ENCODE measurements at places on chromosomes 3 and 15. TPM values are rescaled to one million over a fixed set of nuclear protein-coding genes. Genes with fewer than 3 reads are reported as not detected.

Gene C2CD4A
- total RNA-seq: 0.11 TPM

Gene ADPRH
- 4.7 TPM for total RNA-seq

Gene RPSA
- 2,722 TPM for total RNA-seq

Gene CYP8B1
- total RNA-seq: not detected

Gene AQP9
- 0.12 TPM for total RNA-seq

Gene VPS18
- total RNA-seq: 39.5 TPM

DNA sequence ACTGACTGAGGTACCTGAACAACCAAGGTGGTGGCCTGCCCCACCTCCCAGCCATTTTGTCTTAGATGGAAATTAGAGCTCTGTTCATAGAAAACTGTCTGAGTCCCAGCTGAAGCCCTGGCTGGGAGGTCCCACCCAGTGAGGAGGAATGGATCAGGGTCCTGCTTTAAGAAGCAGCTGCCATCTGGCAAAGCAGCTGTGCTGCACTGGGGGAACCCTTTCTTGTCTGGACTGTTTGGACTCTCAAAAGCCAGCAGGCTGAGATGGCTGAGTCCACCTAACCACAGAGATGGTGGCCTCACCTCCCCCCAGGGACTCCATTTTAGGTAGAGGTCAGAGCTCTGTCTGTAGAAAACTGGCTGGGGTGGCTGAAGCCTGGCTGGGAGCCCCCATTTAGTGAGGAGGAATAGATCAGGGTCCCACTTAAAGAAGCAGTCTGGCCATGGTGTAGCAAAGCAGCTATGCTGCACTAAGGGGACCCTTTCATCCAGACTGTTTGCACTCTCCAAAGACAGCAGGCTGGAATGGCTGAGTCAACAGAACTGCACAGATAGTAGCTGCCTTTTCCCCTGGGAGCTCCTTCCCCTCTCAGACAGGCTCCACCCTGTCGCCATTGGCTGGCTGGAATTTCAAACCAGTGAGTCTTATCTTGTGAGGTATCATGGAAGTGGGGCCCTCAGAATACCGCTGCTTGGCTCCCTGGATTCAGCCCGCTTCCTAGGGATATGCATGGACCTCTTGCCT, 116.9 kb downstream of the EPHA6 start:
- no peaks in the 10 kb centered on the region for H3K36me3 ChIP-seq
- no peak overlapping the region for H3K27ac ChIP-seq
- no peaks in the 10 kb centered on the region for H3K4me1 ChIP-seq
- H3K4me3 ChIP-seq: no peak overlapping the region
- no peak for DNase-seq

- H3K4me1 ChIP-seq: peaks cover 80% of the 10 kb centered on the region
- no peaks in the 10 kb centered on the region for H3K36me3 ChIP-seq
- H3K4me3 ChIP-seq: no peak overlapping the region
- peak overlapping the region; percentile 93 for H3K27ac ChIP-seq
- H3K27me3 ChIP-seq: no peaks in the 10 kb centered on the region
Measured at GRCh38 chr15:63497642-63498467, 6.5 kb upstream of the USP3 start.

GRCh38 chr3:156180077-156180476, 59.7 kb downstream of the KCNAB1 start:
- peak; percentile 88 for DNase-seq
- no peaks in the 10 kb centered on the region for H3K36me3 ChIP-seq
- H3K27ac ChIP-seq: peak overlapping the region; percentile 56
- no peak overlapping the region for H3K4me3 ChIP-seq
- no peaks in the 10 kb centered on the region for H3K27me3 ChIP-seq

GRCh38 chr3:186772701-186773417, 10.5 kb upstream of the EIF4A2 start:
- H3K27me3 ChIP-seq: no peaks in the 10 kb centered on the region
- H3K36me3 ChIP-seq: no peaks in the 10 kb centered on the region
- no peaks in the 10 kb centered on the region for H3K4me1 ChIP-seq
- no peak for DNase-seq
- H3K4me3 ChIP-seq: no peak overlapping the region

- peak; percentile 95 for DNase-seq
- H3K4me3 ChIP-seq: no peak overlapping the region
- no peaks in the 10 kb centered on the region for H3K36me3 ChIP-seq
- H3K4me1 ChIP-seq: peaks cover 16% of the 10 kb centered on the region
Measured at GRCh38 chr3:33211444-33211843, 7.2 kb downstream of the SUSD5 start.

GRCh38 chr3:78540485-78540884, 1227.3 kb downstream of the ROBO1 start:
- no peaks in the 10 kb centered on the region for H3K27me3 ChIP-seq
- H3K27ac ChIP-seq: no peak overlapping the region
- no peak overlapping the region for H3K4me3 ChIP-seq
- no peak for DNase-seq
- H3K36me3 ChIP-seq: no peaks in the 10 kb centered on the region

DNA sequence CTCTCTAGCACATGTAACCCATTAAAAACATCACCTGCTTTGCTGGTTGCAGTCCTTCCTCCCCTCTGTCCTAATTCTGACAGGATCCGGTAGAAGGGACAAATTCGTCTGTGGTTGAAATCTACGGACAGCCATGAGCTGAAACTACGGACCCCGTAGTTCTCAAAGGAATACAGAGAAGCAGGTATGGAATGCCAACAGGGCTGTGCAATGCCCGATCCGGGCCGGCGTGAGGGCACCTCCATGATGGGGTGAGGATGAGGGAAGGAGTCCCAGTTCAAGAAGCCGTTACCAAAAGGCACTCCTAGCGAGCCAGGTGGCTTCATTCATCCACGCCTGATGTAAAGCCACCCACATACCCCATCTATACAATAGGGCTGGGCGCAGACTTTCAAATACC, 160.0 kb upstream of the NSMCE3 start:
- H3K36me3 ChIP-seq: no peaks in the 10 kb centered on the region
- no peak overlapping the region for H3K4me3 ChIP-seq
- no peak for DNase-seq
- peaks cover 49% of the 10 kb centered on the region for H3K27me3 ChIP-seq
- no peak overlapping the region for H3K27ac ChIP-seq

GRCh38 chr3:128994173-128994512, 267 bp upstream of the CFAP92 start:
- DNase-seq: no peak
- peaks cover 10% of the 10 kb centered on the region for H3K4me1 ChIP-seq
- H3K27me3 ChIP-seq: no peaks in the 10 kb centered on the region

DNA sequence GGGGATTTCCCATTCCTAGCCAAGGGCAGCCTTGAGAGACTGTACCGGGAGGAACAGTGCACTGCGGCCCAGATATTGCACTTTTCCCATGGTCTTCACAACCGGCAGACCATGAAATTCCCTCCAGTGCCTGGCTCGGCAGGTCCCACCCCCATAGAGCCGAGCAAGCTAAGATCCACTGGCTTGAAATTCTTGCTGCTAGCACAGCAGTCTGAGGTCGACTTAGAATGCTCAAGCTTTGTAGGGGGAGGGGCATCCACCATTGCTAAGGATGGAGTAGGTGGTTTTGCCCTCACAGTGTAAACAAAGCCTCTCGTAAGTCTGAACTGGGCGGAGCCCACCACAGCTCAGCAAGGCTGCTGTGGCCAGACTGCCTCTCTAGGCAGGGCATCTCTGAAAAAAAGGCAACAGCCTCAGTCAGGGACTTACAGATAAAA, 156.3 kb downstream of the FRMD5 start:
- no peak for DNase-seq
- no peak overlapping the region for H3K4me3 ChIP-seq
- no peak overlapping the region for H3K27ac ChIP-seq
- no peaks in the 10 kb centered on the region for H3K36me3 ChIP-seq
- peaks cover 20% of the 10 kb centered on the region for H3K4me1 ChIP-seq

- H3K4me1 ChIP-seq: no peaks in the 10 kb centered on the region
- H3K27me3 ChIP-seq: no peaks in the 10 kb centered on the region
- H3K27ac ChIP-seq: no peak overlapping the region
- DNase-seq: no peak
Measured at GRCh38 chr15:28140062-28140461, 40.9 kb upstream of the OCA2 start.

DNA sequence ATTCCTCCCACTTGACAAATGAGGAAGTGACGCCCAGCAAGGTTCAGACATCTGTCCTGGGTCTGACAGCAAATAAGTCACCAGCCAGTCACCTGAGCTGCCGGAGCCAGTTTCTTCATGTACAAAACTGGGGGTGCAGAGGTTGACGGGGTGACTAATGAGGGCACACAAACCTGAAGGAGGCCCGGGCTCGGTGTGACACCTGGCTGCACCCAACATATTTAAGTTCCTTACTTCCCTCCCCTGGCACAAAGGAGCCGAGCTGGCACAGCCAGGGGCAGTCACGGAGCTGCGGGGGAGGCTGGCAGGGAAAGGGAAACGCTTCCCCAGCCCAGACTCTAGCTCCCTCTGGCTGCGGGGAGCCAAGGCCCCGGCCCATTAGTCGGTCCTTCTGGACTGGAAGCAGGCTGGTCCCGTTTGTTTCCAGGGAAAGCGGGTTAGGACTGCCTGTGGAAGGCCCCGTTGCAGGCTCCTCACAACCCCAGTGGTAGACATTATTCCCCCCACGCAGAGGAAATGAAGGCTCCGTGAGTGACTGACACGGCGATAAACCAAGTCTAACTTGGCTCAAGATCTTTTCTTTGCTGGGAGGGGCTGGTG, 2.3 kb downstream of the FBXL22 start:
- no peaks in the 10 kb centered on the region for H3K36me3 ChIP-seq
- peak; percentile 69 for DNase-seq
- no peaks in the 10 kb centered on the region for H3K27me3 ChIP-seq
- peaks cover 7% of the 10 kb centered on the region for H3K4me1 ChIP-seq

DNA sequence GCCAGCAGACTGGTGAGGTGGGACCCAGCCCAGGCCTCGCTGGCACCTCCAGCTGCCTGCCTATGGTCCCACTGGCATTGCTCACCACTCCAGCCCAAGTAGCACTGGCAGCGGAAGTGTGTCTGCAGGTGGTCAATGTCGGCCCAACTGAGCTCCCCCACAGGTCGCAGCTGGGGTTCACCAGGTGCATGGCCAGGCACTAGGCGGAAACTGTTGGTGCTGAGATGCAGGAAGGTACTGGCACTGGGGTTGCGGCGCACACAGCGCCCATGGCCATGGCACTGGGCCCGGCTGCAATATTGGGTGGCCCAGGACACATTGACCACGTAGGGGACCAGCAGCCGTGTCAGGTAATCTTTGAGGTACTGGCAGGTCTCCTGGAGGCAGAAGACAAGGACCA, 4.4 kb downstream of the HYAL2 start:
- no peak overlapping the region for H3K4me3 ChIP-seq
- no peak for DNase-seq
- H3K27ac ChIP-seq: peak overlapping the region; percentile 92
- peaks cover 6% of the 10 kb centered on the region for H3K36me3 ChIP-seq
- H3K27me3 ChIP-seq: no peaks in the 10 kb centered on the region

DNA sequence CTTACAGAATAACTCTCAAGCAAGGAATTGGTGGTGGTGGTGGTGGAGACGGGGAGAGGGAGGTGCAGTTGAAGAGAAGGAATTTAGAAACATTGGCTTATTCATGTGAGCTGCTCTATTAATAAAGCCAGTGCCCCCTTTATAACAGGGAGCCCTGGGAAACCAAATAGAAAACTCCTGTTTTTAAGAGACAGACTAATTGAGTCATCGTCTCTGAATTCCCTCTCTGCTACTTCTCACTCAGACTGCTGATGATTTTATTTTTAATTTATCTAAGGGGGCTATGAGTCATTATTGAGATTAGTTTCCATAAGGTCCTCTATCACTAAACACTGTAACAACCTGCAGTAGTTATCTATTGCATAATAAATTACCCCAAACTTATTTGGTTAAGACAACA, 145.9 kb upstream of the GALNT15 start:
- no peak for DNase-seq
- H3K4me1 ChIP-seq: no peaks in the 10 kb centered on the region
- no peak overlapping the region for H3K4me3 ChIP-seq
- H3K27me3 ChIP-seq: no peaks in the 10 kb centered on the region
- no peaks in the 10 kb centered on the region for H3K36me3 ChIP-seq

DNA sequence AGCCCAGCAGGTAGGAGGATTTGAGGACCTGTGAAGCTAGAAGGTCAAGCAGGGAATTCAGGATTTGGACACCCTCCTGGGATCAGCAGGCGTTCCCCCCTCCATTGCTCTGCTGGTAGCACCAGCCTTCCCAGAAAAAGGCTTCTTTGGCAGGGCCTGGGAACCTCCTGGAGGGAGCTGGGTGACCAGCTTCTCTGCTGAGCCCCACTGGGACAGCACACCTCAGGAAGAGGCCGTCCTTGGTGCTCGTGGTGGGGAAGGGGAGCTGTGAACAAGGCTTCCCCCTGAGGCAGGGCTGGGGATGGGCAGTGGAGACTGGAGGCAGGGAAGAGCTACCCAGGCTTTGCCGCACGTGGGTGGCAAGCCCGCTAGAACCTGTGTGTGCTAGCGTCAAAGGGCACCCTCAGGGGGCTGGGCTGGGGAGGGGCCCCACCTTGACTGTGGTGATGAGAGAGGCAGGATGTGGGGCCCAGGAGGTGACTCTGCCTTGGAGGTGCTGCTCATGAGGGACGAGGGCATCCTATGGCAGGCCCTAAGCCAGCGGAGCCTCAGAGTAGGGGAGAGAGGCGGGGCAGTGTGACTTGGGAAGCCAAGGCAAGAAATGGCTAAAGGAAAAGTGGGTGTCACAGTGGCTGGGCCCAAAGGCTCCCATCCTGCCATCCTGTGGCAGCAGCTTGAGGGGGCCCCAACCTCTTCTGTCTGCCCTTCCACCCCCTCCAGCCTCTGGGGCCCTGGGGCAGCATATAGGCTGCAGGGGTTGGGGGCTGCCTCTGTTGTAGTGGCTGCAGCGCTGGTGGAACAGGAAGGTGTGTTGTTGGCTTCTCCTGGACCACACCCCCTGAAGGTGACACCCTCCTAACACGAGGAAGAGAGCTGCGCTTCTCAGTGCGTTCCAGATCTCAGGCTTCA, 20.7 kb downstream of the KLF13 start:
- no peak overlapping the region for H3K27ac ChIP-seq
- DNase-seq: no peak
- no peaks in the 10 kb centered on the region for H3K36me3 ChIP-seq
- H3K4me1 ChIP-seq: no peaks in the 10 kb centered on the region
- H3K4me3 ChIP-seq: no peak overlapping the region

GRCh38 chr3:159253860-159254259, 452.0 kb downstream of the MFSD1 start:
- H3K4me1 ChIP-seq: peaks cover 27% of the 10 kb centered on the region
- H3K36me3 ChIP-seq: peaks cover 7% of the 10 kb centered on the region
- peak; percentile 78 for DNase-seq
- no peaks in the 10 kb centered on the region for H3K27me3 ChIP-seq

DNA sequence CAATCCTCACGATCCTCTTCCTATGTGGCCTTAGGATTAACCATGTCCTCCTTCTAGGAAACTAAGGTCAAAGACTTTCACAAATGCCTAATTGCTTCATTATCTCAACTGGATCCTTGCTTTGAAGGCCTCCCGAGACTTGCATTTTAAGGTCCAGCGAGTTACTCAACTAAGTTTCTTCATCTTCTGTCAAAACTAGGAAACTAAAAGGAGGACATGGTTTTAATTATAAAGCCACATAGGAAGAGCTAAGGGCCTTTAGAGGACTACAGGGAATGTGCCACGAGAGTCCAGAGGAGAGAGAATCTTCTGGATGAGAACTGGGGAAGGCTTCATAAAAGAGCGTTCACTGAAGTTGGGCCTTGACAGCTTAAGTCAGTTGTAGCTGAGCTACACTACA, 87.8 kb upstream of the LPP start:
- H3K4me3 ChIP-seq: no peak overlapping the region
- H3K4me1 ChIP-seq: peaks cover 17% of the 10 kb centered on the region
- no peaks in the 10 kb centered on the region for H3K36me3 ChIP-seq
- H3K27me3 ChIP-seq: no peaks in the 10 kb centered on the region
- H3K27ac ChIP-seq: no peak overlapping the region

- no peak for DNase-seq
- H3K27ac ChIP-seq: no peak overlapping the region
- no peaks in the 10 kb centered on the region for H3K4me1 ChIP-seq
- H3K36me3 ChIP-seq: no peaks in the 10 kb centered on the region
- no peak overlapping the region for H3K4me3 ChIP-seq
- no peaks in the 10 kb centered on the region for H3K27me3 ChIP-seq
Measured at GRCh38 chr3:7205535-7205934, 344.6 kb downstream of the GRM7 start.

Data from PC-3 (cell line).